ENCODE measurements at places on chromosomes 7 and 10.

- peak; percentile 12 for DNase-seq
These were observed 546.9 kb upstream of the GALNT17 start for GRCh38 chr7:70585071-70585470.

DNA sequence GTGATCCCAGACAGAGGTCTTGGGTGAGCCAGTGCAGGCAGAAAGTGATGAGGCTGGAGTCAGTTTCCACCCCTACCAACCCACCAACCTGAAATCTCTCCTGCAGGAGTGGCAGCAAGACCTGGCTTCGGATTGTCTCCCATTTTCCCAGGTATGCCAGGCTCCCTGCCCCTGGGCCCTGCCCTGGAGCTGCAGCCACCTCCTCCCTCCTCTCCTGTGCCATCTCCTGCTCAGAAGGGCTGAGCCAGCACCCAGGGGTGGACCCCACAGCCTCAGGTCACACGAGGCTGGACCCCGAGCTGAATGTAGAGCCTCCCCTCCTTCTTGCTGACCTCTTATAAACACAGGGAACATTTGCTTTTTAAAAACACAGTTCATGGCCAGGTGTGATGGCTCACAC lies 17.0 kb upstream of the LIMK1 start:
- no peak for DNase-seq

- DNase-seq, result no peak
These were observed 10.5 kb upstream of the CRPPA start for GRCh38 chr7:16431646-16432424.

DNA sequence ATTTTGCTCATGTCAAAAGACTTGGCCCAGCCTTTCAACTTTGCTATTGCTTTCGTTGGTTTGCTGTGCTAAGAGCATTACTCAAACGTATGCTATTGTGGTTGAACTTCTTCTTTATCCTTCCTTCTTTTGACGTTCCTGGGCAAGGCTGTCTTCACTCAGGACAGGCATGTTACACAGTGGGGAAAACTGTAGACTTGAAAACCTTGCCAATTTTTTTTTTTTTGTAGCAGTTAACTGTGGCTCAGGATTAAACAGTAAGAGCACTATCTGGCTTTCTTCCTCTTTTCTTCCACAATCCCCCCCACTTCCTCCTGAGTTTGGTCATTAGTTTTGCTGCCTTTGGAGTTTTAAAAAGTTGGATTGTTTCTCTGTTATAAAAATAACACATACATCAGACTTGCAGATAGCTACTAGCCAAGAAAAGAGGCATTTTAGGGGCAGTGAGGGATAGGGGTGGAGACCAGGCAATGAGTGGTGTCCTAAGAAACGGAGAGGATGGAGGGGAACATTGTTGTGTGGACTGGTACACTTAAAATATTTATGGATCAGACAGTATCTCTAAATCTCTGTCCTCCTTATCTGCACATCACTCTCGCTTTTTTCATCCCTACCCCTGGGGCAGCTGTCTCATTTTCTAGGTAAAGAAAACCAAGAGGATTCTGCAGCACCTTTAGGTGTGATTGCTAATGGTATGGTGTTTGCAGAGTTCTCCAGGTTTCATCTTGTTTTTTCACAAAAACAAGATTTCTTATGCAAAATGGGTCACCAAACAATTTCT lies 181.7 kb downstream of the LRMDA start:
- DNase-seq, result no peak

GRCh38 chr7:149625340-149625946 lies 127.8 kb upstream of the ZNF746 start:
- DNase-seq, result peak; percentile 24

DNA sequence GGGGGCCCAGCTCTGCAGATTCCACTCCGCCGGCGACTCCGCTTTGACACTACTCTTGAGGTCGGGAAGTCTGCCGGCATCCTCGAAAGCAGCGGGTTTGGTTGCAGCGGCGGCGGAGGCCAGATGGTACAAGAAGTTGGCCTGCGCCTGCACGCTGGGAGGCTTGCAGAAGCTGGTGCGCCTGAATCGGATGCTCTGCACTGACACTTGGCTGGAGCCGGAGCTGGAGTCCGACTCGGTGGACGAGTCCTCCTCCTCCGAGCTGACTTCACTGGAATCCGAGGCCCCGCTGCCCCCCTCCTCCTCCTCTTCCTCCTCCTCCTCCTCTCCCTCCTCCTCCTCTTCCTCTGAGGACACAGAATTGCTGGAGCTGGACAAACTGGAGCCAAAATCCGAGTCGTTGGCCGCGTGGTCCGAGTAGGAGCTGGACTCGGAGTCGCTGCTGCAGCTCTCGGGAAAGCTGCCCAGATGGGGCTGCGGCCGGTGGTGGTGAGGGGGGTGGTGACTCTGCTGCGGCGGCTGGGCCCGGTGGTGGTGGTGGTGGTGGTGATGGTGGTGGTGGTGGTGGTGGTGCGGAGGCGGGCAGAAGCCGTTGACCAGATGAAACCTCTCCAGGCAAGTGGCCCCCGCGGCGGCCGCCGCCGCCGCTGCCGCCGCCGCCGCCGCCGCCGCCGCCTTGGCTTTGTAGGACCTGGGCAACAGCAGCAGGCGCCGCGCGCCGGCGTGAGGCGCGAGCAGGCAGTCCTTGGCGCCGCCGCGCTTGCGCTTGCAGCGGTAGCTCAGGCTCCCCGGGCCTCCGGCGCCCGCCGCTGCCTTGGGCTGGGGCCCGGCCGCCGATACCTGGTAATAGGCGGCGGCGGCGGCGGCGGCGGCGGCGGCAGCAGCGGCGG lies 9.0 kb downstream of the SKIDA1 start:
- DNase-seq, result no peak

DNA sequence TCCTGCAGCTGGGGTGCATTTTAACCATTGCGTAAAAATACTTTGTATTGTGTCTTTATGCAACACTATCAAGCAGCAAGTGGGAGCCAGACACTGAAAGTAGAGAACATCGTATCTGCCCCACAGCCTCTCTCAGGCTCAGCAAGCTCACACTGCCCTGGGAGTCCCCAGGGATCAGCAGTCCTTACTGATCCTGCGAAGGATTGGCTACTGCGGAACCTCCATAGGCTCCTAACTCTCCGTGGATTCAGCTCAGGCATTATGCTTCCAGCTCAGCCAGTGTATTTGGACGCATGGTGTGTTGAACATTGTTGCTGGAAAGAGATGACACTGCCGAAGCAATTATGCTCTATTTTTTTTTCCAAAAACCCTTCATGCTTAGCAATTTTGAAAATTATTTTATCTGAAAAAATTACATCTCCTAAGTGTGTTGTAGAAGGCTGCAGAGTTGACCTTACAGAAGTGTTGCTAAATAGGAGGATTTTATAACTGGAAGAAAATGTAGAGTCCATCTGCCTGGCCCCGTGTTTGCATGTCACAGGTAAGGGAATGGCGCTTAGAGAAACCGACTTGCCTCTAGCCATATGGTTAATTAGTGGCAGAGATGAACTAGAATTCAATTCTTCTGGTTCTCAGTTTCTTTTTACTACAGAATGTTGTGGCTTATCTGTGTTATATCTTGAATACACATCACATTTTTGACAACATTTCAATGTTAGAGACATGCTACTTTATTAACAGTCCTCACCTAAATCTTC lies 276.4 kb upstream of the COBL start:
- no peak for DNase-seq

GRCh38 chr10:6622921-6623320 lies 42.8 kb upstream of the PRKCQ start:
- DNase-seq, result no peak

GRCh38 chr7:23712368-23713284 lies 2.6 kb downstream of the STK31 start:
- DNase-seq, result no peak

DNA sequence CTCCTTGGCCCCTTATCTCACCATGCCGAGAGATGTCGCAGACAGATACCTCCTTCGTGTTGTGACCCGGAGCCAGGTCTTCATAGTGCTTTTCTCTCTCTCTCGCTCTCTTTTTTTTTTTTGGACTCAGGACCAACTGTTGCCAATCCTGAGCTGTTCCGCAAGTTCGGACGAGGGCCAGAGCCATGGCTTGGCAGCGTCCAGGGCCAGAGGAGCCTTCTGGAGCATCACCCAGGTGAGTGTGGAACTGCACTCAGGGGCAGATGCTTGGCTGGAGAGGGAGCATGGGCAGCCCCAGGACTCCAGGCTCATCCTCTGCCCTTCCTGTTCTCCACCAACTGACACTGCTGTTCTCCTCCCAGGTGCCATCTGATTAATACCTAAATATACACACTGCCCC lies 7.8 kb downstream of the ZNF862 start:
- DNase-seq, result no peak

GRCh38 chr7:32256811-32257210 lies 186.6 kb upstream of the PDE1C start:
- DNase-seq, result no peak

DNA sequence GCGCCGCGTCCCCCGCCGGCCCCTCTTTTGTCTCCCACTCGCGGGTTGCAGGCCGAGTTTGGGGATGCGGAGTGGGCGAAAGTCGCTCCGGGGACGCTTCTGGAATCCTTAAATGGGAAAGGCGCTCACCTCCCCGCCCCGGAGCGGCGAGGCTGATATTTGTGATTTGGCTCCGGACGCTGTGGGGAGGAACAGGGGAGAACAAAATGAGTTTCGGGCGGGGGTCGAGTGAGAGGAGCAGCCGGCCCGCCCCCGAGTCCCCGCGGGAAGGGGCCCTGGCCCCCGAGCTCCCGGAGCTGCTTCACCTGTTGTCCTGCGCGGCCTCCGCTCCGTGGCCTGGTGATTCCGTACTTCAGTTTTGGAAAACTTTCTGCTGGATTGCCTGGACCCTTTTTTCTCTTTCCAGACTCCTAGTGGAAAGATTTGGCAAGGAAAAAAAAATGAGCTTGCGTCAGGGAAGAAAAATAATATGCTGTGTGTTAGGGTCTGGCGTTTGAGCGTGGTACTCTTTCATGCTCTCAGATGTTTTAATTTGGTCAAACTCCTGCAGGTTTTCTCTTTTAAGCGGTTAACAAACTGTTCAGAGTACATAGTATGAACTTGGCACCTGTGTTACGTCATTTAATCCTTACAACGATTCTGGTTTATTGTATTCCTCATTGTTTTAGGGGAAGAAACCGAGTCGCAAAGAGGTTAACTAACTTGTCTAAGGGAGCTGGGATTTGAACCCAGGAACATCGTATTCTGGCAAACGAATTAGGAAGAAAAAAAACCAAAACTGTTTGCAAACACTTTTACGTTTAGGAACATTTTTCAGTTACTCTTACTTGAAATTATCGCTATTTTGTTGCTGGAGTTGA lies 924 bp downstream of the BMPR1A start:
- peak; percentile 4 for DNase-seq

- DNase-seq, result no peak
These were observed at the start of gene MACC1 for GRCh38 chr7:20217193-20217948. Gene MACC1 (minus strand): TSS chr7:20217384. CDS start chr7:20161862, 55,522 bp downstream.

DNA sequence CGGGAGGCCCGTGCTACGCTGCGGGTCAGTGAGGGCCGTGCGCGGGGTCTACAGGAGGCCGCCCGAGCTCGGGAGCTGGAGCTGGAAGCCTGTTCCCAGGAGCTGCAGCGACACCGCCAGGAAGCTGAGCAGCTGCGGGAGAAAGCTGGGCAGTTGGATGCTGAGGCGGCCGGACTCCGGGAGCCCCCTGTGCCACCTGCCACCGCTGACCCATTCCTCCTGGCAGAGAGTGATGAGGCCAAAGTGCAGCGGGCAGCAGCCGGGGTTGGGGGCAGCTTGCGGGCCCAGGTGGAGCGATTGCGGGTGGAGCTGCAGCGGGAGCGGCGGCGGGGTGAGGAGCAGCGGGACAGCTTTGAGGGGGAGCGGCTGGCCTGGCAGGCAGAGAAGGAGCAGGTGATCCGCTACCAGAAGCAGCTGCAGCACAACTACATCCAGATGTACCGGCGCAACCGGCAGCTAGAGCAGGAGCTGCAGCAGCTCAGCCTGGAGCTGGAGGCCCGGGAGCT lies 7.0 kb downstream of the LZTS2 start:
- DNase-seq, result no peak

DNA sequence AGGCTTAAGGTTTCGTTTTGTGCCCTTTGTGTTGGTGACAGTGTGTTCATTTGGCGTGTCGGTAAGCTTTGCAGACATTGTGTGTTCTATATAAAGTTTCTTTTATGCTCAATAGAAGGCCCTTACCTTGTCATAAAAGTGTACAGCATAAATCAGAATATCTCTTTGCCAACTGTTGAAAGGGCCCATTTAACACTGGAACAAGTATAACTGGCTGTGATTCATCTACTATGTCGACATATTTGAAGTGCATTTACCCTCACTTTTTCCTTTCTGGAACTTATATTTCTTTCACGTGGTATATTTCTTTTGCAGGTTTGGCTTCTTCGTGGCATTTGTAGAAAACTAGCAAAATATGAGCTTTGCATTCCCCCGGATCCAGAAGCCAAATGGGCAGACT lies 32.7 kb downstream of the EEPD1 start:
- no peak for DNase-seq

- no peak for DNase-seq
These were observed 113.7 kb downstream of the RELN start for GRCh38 chr7:103875718-103876117.

- no peak for DNase-seq
These were observed 175.0 kb upstream of the LYZL2 start for GRCh38 chr10:30804478-30805055.

- no peak for DNase-seq
These were observed 156.3 kb upstream of the C7orf33 start for GRCh38 chr7:148434181-148434757.

DNA sequence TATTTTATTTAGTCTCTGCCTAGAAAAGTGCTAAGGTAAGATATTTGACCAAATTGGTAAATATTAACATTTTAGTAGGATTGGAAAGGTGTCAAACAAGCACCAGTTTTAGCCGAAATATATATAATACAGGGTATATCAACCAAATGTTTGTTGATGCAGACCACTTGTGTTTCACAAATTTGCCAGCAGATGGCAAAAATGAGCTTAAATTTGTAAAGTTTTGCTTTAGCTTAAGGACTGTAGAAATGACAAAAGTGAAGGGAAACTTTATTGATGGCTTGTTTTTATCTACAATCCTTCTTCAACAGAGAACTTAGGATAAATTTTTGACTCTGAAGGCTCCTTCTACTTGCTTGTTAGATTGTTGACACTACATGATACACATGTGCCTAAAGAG lies 4.8 kb upstream of the POLR1F start:
- no peak for DNase-seq

DNA sequence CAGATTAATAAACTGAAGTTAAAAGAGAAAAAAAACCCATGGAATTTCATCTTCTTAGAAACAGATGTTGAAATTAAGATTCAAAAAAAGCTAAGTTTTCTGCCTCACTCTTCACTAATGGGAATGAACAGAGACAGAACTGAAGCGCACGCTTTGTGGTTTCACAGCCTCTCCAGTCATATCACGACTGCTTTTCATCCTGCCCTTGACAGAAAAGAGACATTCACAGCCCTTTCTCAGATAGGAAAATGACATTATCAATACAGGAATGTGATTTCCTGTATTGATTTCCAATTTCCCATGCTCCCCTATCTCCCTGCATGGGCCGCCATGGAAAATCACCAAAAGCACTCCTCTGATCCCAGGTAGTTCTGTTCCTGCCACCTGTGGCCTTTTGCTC lies 108.2 kb downstream of the PFKFB3 start:
- DNase-seq, result no peak

- no peak for DNase-seq
These were observed 53.4 kb downstream of the NRCAM start for GRCh38 chr7:108402865-108403264.

Measured in stimulated activated CD8-positive, alpha-beta memory T cell treated with anti-CD3 and anti-CD28 coated beads, Interleukin-12 subunit alpha, Interleukin-12 subunit beta, amount 100 ng/mL, for 4 hours (primary cell).